ENCODE measurements at places on chromosomes 1 and 21.

DNA sequence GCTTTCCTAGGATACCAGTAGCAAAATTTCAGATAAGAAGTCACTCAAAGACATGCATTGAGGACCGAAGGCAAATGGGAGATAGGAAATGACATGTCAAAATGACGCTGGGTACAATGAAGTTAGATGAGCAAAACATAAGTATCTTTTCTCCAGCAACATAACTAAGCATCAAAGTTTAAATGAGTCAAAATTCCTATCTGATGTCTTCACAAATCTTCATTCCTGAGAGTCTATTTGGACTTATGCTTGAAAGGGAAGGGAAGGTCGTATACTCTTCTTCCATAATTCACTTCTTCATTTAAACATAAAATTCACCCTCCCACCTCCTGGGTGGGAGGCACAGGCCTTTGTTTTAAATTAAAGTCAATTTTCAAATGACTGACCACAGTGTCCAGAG lies 4.1 kb upstream of the TMEM81 start:
- no peak for DNase-seq

DNA sequence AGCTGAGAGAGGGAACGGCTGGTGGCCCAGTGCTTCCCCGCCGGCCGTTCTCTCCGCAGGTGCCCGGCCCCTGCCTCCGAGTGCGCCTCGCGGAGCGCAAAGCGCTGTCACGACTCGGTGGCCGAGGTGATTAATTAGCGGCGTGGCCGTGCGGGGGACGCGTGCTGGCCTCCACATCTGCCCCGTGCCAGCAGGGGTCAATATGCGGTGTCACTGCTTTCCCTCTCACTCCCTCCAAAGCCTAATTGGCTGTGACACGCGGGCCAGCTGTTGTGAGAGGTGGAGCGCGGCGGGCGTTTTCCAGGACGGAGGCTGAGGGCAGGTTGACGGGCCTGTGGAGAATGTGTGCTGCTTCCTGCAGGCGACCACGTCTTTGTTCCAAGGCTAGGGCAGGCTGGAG lies 239.0 kb downstream of the LMX1A start:
- DNase-seq = no peak

- no peak for DNase-seq
Measured at GRCh38 chr1:47767741-47768100, 229.5 kb downstream of the TRABD2B start.

- no peak for DNase-seq
Measured at GRCh38 chr1:43199093-43199726, 27.1 kb downstream of the CFAP57 start.

DNA sequence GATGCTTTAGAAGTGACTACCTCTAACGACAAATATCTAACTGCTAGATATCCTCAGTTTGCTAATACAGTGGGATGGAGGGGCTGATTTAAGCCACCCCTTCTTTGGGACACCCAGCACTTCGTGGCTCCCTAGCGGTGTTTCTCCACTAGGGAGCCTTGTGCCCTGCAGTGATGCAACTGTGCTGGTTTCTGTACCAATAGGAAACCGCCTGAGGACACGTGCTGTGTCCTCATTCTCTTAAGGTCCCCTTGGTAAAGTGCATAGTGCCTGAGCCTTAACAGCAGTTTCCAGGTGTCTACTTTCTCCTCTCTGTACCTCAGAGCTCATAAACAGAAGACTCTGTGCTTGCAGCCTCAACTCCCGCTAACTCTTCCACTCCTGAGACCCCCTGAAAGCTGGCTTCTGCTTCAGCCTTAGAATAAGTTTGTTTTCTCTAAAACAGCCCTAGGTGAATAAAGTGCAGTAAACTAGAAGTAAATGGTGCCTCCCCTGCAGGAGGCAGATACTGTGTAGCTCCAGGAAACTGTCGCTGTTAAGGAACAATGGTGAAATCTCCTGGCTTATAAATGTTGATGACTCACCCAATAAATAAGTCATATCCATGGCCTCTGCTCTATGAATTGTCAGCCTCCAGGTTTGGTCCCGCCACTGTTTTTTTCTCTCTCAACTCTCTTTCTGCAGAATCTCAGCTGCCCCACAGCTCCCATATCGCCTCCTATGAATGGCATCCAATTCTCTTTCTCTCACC lies 130.4 kb downstream of the AK5 start:
- no peak for DNase-seq
